ENCODE measurements at places on chromosomes 7 and 10. TPM values are rescaled to one million over a fixed set of nuclear protein-coding genes. Genes with fewer than 3 reads are reported as not detected.
A peak's percentile ranks its signal among the peaks of the same experiment; 100 is the strongest.

The JCAD gene
- 6.9 TPM for total RNA-seq

- DNase-seq = no peak
- H3K27ac ChIP-seq = no peak overlapping the region
- H3K4me3 ChIP-seq = no peak overlapping the region
- H3K4me1 ChIP-seq = peaks cover 20% of the 10 kb centered on the region
Measured at GRCh38 chr10:127315888-127316287, 119.5 kb upstream of the INSYN2A start.

The FAM20C gene
- total RNA-seq = 20.4 TPM

DNA sequence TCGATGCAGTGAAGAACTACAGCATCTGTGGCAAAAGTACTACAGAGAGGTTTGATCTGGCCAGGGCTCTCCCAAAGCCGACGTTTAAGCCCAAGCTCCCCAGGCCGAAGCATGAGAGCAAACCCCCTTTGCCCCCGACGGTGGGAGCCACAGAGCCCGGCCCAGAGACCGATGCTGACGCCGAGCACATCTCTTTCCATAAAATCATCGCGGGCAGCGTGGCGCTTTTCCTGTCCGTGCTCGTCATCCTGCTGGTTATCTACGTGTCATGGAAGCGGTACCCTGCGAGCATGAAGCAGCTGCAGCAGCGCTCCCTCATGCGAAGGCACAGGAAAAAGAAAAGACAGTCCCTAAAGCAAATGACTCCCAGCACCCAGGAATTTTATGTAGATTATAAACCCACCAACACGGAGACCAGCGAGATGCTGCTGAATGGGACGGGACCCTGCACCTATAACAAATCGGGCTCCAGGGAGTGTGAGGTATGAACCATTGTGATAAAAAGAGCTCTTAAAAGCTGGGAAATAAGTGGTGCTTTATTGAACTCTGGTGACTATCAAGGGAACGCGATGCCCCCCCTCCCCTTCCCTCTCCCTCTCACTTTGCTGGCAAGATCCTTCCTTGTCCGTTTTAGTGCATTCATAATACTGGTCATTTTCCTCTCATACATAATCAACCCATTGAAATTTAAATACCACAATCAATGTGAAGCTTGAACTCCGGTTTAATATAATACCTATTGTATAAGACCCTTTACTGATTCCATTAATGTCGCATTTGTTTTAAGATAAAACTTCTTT, 2.3 kb downstream of the LRRTM3 start:
- no peaks in the 10 kb centered on the region for H3K36me3 ChIP-seq
- peak overlapping the region; percentile 23 for H3K4me3 ChIP-seq
- H3K27ac ChIP-seq = no peak overlapping the region
- peaks cover 16% of the 10 kb centered on the region for H3K4me1 ChIP-seq

- H3K4me3 ChIP-seq = no peak overlapping the region
- H3K36me3 ChIP-seq = no peaks in the 10 kb centered on the region
- no peak for DNase-seq
- H3K4me1 ChIP-seq = peaks cover 3% of the 10 kb centered on the region
- H3K27ac ChIP-seq = no peak overlapping the region
Measured at GRCh38 chr10:49164559-49165188, 23.5 kb downstream of the TMEM273 start.

The SPDYE8 gene
- not detected for total RNA-seq

The DAGLB gene
- 19.2 TPM for total RNA-seq

The TRA2A gene
- total RNA-seq = 119 TPM

DNA sequence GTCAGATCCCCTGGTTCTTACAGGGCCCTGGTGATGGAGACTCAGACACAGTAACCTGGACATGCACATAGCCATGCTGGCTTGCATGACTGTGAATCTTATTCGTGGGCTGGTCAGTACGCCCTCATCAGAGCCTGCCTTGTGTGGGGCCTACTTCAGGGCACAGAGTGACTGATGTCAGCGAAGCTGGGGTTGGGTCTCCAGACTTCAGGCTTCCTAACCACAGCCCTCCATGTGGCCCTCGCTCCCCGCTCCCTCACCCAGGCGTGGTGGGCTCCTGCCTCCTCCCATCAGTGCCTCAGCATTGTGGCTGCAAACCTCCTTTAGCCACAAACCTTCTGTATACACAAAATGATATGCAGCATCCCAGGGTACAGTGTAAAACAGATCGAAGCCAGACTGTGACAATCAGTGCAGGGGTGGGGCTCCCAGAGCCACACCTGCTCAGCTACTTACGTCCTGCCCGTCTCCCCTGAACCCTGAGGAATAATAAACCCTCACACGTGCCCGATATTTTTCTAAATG, 7.1 kb upstream of the C10orf105 start:
- no peaks in the 10 kb centered on the region for H3K36me3 ChIP-seq
- H3K4me1 ChIP-seq = peaks cover 51% of the 10 kb centered on the region
- no peak overlapping the region for H3K27ac ChIP-seq
- no peaks in the 10 kb centered on the region for H3K27me3 ChIP-seq

DNA sequence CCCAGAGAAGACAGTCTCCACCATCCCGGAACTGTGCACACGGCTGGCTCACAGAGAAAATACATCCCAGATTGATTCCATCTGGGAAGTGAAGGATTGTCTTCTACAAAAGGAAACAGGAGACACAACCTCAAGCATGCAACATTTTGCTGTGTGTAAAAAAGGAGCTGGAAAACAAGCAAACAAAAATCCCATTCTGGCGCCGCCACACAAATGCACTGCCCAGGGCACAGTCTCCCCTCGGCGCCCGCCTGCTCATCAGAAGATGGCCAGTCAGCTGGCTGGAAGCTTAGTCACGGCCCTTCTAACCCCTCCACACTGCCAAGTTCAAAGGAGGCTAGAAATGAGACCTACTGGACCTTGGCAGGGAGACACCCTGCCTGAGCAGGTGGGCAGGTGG, 14.1 kb upstream of the CYTH3 start:
- no peaks in the 10 kb centered on the region for H3K36me3 ChIP-seq
- H3K27me3 ChIP-seq = no peaks in the 10 kb centered on the region
- DNase-seq = no peak
- no peak overlapping the region for H3K27ac ChIP-seq

The LRRD1 gene
- not detected for total RNA-seq

DNA sequence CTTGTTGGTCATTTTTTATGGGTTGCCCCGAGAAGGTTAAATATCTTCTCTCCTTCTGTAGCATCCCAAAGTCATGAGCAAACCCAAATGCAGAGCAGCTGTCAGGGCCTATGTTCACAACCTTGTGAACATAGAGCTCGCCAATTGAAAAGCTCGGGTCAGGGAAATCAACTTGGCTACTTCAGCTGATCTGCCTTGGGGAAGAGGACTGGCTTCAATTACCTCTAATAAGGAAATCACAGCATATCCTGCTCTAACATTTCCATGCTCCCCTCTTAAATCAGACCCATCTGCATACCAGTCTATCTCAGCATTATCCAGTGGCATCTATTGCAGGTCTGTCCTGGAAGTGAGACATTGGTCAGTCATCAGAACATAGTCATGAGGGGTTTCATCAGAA, 105.6 kb downstream of the ANKRD26 start:
- no peak overlapping the region for H3K27ac ChIP-seq
- H3K27me3 ChIP-seq = no peaks in the 10 kb centered on the region
- no peaks in the 10 kb centered on the region for H3K36me3 ChIP-seq
- DNase-seq = no peak

The DRGX gene
- total RNA-seq = not detected

DNA sequence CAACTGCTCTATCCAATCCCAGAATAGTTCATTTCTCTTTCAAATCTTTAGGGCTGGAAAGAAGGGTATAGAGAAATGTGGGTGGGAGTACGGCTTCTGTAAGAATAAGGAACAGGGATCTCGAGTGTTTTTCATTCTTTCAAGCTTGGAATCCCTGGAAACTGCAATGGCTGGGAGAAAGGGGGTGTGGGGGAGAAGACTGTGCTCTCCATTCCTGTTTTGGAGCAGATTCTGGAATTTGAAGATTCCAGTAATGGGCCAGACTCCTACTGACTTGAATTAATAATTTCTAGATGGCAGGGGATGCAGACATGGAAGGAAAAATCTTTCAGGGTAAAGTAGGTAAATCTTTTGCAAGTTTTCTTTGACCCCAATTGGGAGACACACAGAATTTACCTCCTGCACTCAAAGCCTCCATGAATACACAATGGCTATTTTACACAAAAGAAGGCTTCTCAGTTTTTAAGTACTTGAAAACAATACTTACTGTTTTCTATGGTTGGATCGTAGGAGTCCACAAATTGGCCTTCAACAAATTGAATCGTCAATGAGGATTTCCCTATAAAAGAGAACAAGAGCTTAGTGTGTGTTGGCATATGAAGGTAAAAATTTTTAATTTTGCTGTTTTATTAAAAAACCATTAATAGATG, 29.1 kb downstream of the RHEB start:
- no peak overlapping the region for H3K27ac ChIP-seq
- DNase-seq = no peak
- peaks cover 22% of the 10 kb centered on the region for H3K36me3 ChIP-seq
- peaks cover 22% of the 10 kb centered on the region for H3K4me1 ChIP-seq

The SH2D4B gene
- total RNA-seq = 0.18 TPM

GRCh38 chr10:120508966-120509365, 51.9 kb downstream of the PLPP4 start:
- H3K27me3 ChIP-seq = no peaks in the 10 kb centered on the region
- no peak overlapping the region for H3K27ac ChIP-seq
- H3K4me1 ChIP-seq = peaks cover 4% of the 10 kb centered on the region

DNA sequence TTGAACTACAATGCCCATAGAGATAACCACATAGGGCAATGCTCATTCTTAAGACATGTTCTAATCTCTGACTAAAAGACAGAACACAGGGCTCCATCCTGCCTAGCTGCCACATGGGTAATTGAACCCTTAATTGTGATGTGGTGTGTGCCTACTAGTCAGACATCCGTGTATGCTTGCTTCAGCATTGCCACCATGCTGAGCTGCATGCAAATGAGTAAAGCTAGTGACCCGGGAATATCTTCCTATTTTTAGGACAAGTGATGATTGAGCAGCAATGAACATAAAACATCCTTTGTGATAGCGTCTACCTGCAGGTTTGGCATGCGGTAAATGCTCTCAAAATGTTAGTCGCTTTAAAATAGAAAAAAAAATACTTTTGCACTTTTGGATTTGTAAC, 115.8 kb downstream of the MAGI2 start:
- no peaks in the 10 kb centered on the region for H3K27me3 ChIP-seq
- H3K27ac ChIP-seq = no peak overlapping the region
- no peak overlapping the region for H3K4me3 ChIP-seq
- no peaks in the 10 kb centered on the region for H3K36me3 ChIP-seq

- H3K36me3 ChIP-seq = no peaks in the 10 kb centered on the region
- no peaks in the 10 kb centered on the region for H3K4me1 ChIP-seq
- H3K27ac ChIP-seq = no peak overlapping the region
- H3K4me3 ChIP-seq = no peak overlapping the region
Measured at GRCh38 chr10:11898372-11899066, 75.4 kb downstream of the PROSER2 start.

The DPYSL4 gene
- total RNA-seq = 0.38 TPM

The HOXA4 gene
- total RNA-seq = 1.8 TPM

The PTF1A gene
- total RNA-seq = not detected

The HOXA6 gene
- 9.3 TPM for total RNA-seq

DNA sequence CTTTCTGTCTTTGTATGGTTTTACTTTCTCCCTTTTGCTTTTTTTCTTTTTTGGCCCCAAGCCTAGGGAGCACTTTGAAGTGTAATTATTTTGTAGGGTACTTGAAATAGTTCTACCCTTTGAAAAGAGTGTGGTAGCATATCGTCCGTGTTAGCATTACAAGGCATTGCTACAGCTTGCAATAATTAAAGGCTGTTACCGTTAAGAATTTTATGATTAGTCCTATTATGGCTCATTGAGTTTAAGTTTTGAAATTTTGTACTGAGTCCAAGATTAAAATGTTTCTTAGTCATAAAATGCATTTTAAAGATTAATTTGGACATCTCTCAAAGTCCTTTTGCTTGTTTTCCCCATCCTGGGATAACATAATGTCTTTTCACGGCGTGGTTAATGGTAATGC, 490.0 kb upstream of the LRRN3 start:
- H3K27ac ChIP-seq = no peak overlapping the region
- H3K27me3 ChIP-seq = no peaks in the 10 kb centered on the region
- no peak overlapping the region for H3K4me3 ChIP-seq
- H3K4me1 ChIP-seq = no peaks in the 10 kb centered on the region

The DNAJC12 gene
- not detected for total RNA-seq

The PAX4 gene
- not detected for total RNA-seq

- H3K27me3 ChIP-seq = no peaks in the 10 kb centered on the region
- no peak overlapping the region for H3K27ac ChIP-seq
- H3K4me3 ChIP-seq = no peak overlapping the region
- DNase-seq = no peak
Measured at GRCh38 chr10:6327961-6328698, 125.4 kb downstream of the PFKFB3 start.
